ENCODE measurements at places on chromosomes 1 and 21. TPM values are rescaled to one million over a fixed set of nuclear protein-coding genes. Genes with fewer than 3 reads are reported as not detected.

- DNase-seq, result no peak
Observed at GRCh38 chr1:246099570-246099969, 407.5 kb downstream of the SMYD3 start.

DNA sequence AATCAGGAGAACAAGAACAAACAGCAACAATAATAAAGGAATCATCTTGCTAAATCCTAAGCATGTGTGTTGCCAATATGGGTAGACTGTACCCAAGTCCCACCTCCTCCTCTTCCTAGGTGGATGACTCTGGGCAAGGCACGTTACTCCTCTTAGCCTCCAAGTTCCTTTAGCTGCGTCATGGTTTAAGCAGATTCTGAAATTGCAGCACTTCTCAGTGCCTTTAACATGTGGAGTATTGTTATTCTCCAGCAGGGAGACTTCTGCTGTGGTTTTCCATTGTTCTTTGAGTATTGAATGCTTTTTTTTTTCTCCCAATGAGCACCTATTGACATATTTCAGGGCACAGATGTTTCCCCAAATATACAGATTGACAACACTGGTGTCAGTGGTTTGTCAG is 15.5 kb downstream of the ARHGEF10L start:
- no peak for DNase-seq

DNA sequence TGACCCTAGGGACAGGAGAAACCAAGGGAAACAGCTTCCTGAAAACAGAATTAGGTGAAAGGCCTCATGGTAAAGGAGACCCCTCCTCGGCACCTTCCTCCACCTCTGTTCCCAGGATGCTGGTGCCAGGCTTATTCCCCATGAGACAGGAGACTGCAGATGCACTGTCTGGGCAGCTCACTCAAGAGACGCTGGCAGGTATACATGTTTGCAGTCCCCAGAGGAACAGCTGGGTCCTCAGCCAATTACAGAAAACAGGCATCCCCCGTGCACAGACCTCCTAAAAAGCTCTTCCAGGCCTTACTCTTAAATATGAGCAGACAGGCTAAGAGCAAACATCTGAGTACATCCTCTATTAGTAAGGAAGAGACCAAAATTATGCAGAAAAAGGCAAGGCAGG is 6.5 kb downstream of the CCSAP start:
- no peak for DNase-seq

DNA sequence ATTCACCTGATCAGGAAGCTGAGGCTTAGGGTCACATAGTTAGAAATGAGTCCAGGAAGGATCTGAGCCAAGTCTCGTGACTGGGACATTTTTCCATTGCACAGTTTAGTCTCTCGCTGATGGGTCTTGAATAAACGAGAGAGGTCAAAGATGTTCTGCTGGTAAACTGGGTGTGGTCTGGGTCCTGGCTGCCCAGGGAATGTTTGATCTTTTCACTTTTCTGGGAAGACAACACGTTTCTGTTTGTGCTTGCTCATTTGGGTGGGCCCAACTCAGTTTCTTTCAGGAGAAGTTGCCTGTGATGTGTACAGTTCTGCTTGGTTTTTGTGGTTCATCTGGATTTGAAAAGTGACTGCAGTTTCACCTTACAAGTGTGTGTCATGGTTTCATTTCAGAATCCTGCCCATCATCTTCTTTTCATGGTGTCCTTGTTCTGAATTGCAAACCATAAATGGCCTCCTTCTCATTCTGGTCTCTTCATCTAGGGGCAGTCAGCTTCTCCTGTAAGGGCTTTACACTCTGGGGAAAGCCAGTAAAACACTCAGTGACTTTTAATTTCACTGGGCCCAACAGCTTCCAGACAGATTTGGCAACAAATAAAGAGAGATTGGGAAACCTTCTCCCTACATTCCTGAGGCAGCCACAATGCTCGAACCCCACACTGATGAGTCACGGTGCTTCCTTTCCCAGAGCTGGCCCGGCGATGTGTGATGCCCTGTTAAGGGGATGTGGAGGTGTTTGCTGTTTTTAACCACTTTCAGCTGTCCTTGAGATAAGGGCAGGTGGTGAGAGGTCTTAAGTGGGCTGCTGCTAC is 7.2 kb upstream of the TACSTD2 start:
- DNase-seq, result peak; percentile 23

DNA sequence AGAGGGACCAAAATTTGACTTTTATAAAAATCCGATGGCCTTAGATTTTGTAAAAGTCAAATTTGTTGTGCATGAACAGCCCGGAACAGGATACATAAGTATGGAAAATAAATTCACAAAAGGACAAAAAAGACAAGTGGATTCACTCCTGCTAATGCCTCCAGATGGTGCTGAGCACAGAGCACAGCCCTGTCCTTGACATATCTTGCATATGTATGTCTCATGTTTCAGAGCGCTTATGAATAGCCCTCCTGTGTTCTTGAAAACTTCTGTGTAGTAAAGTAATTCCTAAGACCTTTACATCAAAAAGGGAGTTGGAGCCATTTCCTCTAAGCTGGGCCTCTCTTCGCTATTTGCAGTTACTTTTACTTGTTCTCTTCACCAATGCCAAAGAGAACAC is 110.7 kb upstream of the RAB3GAP2 start:
- no peak for DNase-seq

DNA sequence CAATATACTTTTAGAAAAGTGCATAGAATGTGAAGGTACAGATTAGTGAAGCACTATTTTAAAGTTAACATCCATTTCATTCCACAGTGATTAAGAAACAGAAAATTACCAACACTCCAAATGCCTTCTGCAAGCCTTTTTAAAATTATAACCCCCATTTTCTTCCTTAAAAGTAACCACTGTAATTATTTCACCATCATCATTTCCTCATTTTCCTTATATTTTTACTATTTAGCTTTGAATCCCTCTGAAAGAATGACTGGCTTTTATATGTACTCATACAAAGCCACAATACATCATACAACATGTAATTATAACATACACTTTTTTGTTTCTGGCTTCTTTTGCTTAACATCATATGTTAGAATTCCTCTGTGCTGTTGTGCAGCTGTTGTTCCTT is 6.5 kb upstream of the NEGR1 start:
- DNase-seq, result no peak

The GJA8 gene
- total RNA-seq, result not detected

The EFCAB14 gene
- total RNA-seq, result 50.3 TPM

The FBLIM1 gene
- not detected for total RNA-seq

The RBP7 gene
- total RNA-seq, result not detected
